Left lung (tissue), 14 donors: ENCODE measurements at places on chromosomes 2 and 18. TPM values are rescaled to one million over a fixed set of nuclear protein-coding genes. Genes with fewer than 3 reads are reported as not detected.

- no peak overlapping the region for H3K27ac ChIP-seq
- no peak overlapping the region for H3K4me3 ChIP-seq
- H3K36me3 ChIP-seq, result no peaks in the 10 kb centered on the region
- DNase-seq, result no peak
Observed at GRCh38 chr18:80171054-80171872, 62.2 kb downstream of the ADNP2 start.

CYP1B1 gene
- 30.3 TPM for total RNA-seq

DUSP19 gene
- 4.2 TPM for total RNA-seq

ANKAR gene
- 7.2 TPM for total RNA-seq

DNA sequence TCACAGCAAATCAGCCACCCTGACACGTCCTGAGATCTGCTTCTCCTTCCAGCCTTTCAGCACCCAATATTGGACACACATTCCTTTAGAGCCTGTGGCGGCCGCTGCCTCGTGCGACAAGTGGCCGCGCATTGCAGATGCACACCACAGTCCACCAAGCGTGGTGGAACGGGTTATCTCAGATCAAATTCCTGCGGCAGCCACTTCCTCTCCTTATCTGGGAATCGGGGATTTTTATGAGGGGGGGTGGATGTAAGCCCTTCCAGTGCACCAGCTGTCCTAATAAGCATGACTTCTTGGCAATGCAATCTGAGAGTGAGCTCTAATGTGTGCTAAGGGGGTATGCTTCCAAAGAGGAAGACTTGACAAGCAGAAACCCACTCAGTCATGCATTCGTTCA lies 18.3 kb upstream of the BMP10 start:
- no peaks in the 10 kb centered on the region for H3K27me3 ChIP-seq
- no peak overlapping the region for H3K4me3 ChIP-seq
- no peak for DNase-seq
- no peaks in the 10 kb centered on the region for H3K4me1 ChIP-seq
- no peak overlapping the region for H3K27ac ChIP-seq

TANC1 gene
- total RNA-seq, result 53.5 TPM

GRCh38 chr18:23399067-23399466 lies 54.0 kb upstream of the RIOK3 start:
- H3K4me3 ChIP-seq, result no peak overlapping the region
- H3K36me3 ChIP-seq, result no peaks in the 10 kb centered on the region
- no peaks in the 10 kb centered on the region for H3K4me1 ChIP-seq
- no peak for DNase-seq

SMAD4 gene
- 92.2 TPM for total RNA-seq

GREB1 gene
- 1.6 TPM for total RNA-seq

ABHD3 gene
- total RNA-seq, result 29.0 TPM

HOXD10 gene
- total RNA-seq, result 0.31 TPM

- no peak for DNase-seq
- H3K27me3 ChIP-seq, result peaks cover 2% of the 10 kb centered on the region
- H3K4me1 ChIP-seq, result peaks cover 9% of the 10 kb centered on the region
- H3K27ac ChIP-seq, result no peak overlapping the region
- H3K4me3 ChIP-seq, result no peak overlapping the region
- peaks cover 21% of the 10 kb centered on the region for H3K36me3 ChIP-seq
Observed at GRCh38 chr18:22183698-22184170, 14.3 kb downstream of the GATA6 start.
